ENCODE measurements at places on chromosomes 2 and 18. TPM values are rescaled to one million over a fixed set of nuclear protein-coding genes. Genes with fewer than 3 reads are reported as not detected.

GRCh38 chr2:68537011-68537410 is 69.6 kb downstream of the APLF start:
- no peak for DNase-seq

DNA sequence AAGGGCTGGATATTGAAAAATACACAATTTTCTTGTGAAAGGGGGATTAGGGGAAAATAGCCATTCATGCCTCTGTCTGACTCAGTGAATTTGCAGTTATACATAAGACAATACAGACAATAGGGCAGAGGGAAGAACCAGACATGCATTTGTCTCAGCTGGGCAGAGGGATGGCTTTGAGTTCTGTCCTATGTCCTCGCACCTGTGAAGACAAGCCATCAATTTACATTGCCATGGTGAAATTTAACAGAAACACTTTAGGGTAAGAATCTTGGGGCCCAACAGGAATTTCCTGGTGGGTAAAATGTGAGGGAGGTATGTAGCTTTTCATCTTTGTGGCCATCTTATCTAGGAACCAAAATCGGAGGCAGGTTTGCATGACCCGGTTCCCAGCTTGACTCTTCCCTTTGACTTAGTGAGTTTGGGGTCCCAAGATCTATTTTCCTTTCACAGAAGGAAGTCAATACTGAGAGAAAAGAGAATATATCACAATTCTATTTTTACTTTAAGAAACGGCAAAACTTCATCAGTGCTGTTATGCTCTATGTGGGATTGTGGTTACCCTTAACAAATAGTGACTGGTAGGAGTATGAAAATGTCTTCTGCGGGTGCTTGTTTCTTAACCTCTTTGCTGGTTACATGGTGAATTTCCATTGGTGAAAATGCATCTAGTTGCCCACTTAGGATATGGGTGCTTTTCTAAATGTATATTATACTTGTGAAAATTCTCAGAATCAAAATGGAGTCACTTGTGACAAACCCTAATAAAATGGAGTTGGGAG is 221.8 kb downstream of the SPP2 start:
- DNase-seq = no peak

GRCh38 chr2:38093527-38094165 is 17.7 kb upstream of the CYP1B1 start:
- no peak for DNase-seq

GRCh38 chr18:8519102-8519501 is 90.1 kb upstream of the RAB12 start:
- DNase-seq = no peak

- no peak for DNase-seq
Measured at GRCh38 chr18:44763327-44763726, 82.6 kb downstream of the SETBP1 start.

DNA sequence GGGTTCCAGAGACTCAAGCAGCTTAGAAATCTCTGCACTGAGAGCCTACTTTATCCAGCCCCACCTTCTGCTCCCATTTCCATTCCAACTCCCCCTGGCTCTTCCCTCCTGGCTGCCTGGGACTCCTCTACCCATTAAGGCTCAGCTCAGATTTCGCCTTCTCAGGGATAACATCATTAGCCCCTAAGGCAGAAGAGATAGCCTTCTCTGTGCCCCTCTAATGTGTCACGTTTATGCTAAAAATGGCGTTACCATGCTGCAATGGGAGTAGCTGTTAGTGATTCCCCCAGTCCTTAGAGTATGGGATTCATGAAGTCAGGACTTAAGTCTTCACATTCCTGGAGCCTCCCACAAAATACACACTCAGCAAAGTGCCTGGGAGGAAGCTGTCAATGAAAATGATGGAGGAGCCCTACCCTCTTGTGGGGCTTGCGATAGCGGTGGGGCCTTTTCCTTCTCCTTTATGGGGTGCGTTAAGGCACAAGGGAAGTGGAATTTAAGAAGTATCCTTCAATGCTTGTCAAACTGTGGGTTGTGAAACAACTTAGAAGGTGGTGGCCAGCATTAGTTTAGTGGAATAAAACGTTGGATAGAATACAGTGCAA is 144.7 kb upstream of the COPS8 start:
- DNase-seq = no peak

- no peak for DNase-seq
Measured at GRCh38 chr18:50080316-50080715, 114.6 kb downstream of the MYO5B start.

- no peak for DNase-seq
Measured at GRCh38 chr2:207077266-207077665, 88.5 kb downstream of the KLF7 start.

GRCh38 chr2:30148850-30149249 is 2.0 kb downstream of the YPEL5 start:
- no peak for DNase-seq

- DNase-seq = no peak
Measured at GRCh38 chr2:24840962-24841945, 48.0 kb downstream of the CENPO start.

DNA sequence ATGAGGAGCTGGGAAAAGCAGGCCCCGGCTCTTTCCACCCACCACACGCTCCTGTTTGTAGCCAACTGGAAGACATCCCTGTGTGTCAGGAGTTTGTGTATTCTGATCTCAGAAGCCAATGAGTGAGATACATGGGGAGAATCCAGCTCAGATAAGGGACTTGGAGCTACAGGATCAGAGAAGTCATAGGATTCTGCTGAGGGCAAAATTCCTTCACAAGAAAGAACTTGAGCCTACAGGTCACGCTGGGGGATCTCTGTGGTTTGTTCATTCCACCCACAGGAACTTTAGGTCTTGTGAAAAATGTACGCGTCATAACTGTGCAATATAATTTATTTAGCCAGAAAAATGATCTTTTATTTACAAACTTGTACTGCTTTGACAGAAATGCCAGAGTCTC is 80.1 kb upstream of the SMIM21 start:
- no peak for DNase-seq

DNA sequence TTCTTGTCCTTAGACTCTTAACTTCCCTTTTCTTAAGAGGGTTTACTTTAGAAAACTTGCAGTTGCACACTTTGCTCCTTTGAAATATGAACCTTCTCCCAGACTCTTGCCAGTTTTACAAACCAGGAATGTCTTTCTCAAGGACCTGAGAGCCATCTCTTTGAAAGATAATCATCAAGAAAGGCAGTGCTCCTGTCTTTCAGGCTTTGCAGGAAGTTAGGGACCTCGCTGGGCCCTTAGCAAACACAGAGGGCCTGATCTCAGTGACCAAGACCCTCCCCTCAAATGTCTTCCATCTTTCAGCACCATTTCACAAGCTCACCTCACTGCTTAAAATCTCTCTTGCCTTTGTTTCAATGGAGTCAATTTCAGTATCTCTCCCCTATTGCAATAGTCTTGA is 32.0 kb upstream of the NYAP2 start:
- DNase-seq = peak; percentile 31

GRCh38 chr18:60804415-60804814 is 431.8 kb upstream of the MC4R start:
- peak; percentile 48 for DNase-seq

DNA sequence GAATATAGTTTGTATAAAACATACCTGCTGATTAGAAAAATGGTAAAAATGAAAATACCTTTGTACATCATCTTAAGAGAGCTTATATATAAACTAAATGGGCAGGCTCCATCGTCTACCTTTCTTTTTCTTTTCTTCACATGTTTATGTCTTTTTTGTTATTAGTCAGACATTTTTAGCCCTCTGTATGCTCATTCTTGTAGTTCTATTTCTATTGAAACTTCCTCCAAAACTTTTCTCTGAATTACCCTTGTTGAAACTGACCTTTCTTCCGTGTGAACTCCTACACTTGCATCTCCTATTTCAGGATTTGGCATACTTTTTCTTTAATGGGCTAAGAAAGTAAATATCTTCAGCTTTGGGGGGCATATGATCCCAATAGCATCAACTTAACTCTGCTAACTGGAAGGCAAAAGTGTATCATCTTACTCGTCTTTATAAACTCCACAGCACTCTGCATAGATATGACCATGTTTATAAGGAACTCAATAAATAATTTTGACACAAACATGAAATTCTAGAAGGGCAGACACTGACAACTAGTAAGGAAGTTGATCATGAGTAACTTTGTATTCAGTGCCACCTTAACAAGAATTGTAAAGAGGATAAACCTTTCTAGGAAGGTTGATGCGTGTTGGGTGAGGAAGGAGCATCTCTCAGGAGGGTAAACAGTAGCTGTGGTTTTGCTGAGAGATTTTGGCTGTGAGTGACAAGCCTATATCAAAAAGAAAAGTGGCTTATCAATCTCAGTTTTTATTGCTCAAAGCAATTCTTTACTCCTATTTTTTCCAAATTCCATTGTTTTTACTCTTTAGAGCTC is 127.6 kb downstream of the PIK3C3 start:
- DNase-seq = no peak

GRCh38 chr2:99691926-99692325 is 202.1 kb upstream of the REV1 start:
- DNase-seq = no peak

DNA sequence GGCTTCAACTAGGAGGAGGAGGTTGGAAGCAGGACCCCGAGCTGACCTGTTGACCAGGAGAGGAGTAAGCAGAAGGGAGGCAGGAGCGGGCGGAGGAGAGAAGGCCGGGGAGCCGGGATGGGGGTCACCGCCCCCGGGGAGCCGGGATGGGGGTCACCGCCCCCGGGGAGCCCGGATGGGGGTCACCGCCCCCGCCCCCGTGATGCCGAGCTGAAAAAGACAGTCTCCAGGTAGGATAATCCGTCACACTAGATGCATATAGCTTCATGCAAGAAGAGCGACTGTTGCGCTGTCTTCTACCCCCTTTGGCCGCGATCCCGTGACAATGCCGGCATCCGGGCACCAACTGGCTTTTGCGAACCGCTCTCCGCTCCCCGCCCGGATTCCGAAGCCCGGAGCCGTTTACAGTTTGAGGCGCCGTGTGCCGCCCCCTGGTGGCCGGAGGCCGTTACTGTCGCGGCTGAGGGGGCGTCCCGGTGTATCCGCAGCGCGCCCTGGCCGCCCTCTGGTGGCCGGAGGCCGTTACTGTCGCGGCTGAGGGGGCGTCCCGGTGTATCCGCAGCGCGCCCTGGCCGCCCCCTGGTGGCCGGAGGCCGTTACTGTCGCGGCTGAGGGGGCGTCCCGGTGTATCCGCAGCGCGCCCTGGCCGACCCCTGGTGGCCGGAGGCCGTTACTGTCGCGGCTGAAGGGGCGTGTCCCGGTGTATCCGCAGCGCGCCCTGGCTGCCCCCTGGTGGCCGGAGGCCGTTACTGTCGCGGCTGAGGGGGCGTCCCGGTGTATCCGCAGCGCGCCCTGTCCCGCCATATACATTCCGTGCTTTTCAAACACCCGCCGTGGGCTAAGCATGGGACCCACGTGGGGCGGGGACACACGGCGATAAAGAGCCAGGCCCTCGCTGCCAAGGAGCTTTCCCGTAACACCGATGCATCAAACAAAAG is 89.6 kb downstream of the ACTR3 start:
- DNase-seq = peak; percentile 70

Gene DYNC2LI1
- 8.5 TPM for total RNA-seq

Gene MALT1
- total RNA-seq = 18.0 TPM

Gene PUM2
- 96.6 TPM for total RNA-seq

DNA sequence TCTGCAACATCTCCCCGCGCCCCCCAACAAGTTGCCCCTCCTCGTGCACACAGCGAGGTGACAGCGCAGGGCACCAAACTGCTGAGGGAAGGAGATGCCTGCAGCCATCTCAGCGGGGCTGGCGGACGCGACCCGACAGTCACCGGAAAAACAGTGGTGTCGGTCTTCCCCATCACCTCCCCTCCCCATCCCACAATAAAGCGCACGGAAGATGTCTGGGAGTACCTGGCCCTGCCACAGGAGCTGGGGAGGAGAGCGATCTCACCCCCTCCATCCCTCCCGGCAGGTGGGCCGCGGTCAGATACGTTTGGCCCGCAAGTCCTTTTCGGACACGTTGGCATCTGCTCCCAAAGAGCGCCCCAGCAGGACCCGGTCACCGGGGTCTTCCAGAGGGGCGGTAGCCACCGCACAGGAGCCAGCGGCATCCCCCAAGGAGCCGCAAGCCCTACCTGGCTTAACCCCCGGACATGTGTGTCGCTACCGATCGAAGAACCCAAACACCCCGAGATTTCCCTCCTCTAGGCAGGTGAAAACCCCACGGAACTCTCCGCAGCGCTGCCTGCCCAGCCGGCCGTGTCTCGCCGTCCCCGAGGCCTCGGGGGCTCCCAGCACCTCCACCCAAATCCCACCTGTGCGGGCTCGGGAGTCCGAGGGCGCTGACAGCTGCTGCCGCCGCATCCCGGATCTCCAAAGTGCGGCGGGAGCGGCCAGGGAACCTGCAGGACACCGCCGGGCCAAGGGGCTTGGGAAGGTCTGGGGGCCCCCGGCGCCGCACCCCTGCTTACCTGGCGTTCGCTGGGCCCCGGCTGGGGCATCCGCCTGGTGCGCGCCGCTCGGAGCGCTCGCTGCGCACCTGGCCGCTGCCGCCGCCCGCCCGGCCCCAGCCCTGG is 657 bp downstream of the ATP8B1 start:
- peak; percentile 51 for DNase-seq

Gene CIB4
- total RNA-seq = not detected

Gene FSHR
- not detected for total RNA-seq

- no peak for DNase-seq
Measured at GRCh38 chr2:79573895-79574674, 61.2 kb downstream of the CTNNA2 start.

DNA sequence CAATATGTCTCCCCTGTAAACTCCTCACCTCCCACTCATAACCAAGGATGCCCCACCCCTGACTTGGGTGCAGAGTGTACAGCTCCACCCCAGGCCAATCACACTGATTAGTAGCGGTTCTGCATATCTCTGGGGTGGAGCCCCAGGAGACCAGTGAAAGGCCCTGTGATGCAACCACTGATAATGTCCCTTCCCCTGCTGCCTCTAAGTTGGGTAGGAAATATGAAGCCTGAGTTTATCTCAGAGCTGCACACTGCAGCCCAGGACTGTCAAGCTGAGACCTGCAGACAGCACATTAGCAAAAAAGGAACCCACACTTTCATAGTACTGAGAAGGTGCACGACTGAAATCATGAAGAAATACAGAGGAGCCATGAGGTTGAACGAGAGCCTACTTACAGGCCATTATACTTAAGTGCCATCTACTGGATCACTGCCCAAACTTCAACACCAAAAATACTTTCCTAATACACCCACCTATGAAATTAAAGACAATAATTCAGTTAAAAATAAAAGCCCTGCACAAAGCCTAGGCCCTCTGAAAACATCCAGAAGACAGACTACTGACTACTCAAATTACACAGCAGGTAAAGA is 455.4 kb upstream of the LRRTM4 start:
- no peak for DNase-seq

DNA sequence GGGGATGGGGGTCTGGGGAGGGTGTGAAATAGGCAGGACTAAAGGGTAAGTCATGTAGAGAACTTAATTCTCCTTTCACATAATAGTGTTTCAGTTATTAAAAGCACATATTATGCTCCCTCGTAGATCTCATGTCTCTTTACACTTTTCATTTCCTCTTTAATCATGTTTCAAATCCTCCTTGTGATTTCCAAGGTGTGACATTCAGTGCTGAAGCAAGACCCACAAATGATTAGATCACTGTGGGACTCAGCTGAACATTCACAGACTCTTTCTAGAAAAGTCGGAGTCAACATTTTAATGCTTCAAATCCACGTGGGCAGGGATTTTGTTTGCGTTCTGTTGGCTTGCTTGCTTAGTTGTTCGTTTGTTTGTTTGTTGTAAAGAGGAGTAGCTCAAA is 34.7 kb upstream of the CALCRL start:
- DNase-seq = no peak

Gene TMEM87B
- 10.0 TPM for total RNA-seq

Gene GAD1
- total RNA-seq = 1.8 TPM

- no peak for DNase-seq
Measured at GRCh38 chr2:120559401-120559800, 176.3 kb upstream of the GLI2 start.

- DNase-seq = no peak
Measured at GRCh38 chr18:70355620-70356385, 67.0 kb downstream of the SOCS6 start.

All from H9 (cell line).